ENCODE measurements at places on chromosomes 6 and 20. TPM values are rescaled to one million over a fixed set of nuclear protein-coding genes. Genes with fewer than 3 reads are reported as not detected.

The TBXT gene
- not detected for total RNA-seq

The TRAPPC3L gene
- total RNA-seq = 0.69 TPM

The HLA-DPA1 gene
- total RNA-seq = 2.1 TPM

The ZSCAN23 gene
- total RNA-seq = 17.5 TPM

The ANGPT4 gene
- total RNA-seq = 0.23 TPM

The FAM83B gene
- total RNA-seq = 0.23 TPM

All from diencephalon (tissue), 1 donor.